Hindlimb muscle (tissue), 1 donor: ENCODE measurements at places on chromosomes 2 and 18.

DNA sequence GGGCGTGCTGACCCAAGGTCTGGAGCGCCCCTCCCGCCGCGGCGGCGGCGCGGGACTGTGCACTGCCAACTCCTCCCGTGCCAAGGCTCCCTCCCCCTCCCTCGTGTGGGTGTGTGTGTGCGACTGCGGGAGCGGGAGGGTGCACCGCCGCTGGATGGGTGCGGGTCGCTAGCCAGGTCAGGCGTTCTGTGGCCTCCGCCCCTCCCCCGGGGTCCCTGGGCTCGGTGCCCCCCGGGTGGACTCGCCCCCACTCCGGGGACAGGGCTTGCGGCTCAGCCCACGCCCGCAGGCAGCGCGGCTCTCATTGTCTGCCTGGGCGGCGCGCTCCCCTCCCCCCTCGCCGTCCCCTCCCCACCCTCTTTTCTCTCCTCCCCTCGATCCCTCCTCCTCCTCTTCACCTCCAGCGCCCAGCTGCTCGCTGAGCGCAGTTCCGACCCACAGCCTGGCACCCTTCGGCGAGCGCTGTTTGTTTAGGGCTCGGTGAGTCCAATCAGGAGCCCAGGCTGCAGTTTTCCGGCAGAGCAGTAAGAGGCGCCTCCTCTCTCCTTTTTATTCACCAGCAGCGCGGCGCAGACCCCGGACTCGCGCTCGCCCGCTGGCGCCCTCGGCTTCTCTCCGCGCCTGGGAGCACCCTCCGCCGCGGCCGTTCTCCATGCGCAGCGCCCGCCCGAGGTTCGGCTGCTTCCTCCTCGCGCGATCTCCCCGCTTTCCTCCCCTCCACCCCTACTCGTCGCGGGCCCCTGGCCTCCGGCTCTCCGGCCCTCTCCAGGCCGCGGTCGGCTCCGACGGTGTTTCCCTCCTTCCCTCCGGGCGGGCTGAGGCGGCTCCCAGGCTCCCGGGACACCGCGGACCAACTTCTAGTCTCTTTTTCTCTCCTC, at the start of gene GATA6:
Gene GATA6 (plus strand): TSS at position 579 of the 878 bp plus-strand sequence. CDS start 1,556 bp downstream, outside the sequence.
- DNase-seq: peak; percentile 75

- no peak for DNase-seq
Measured at GRCh38 chr18:23302851-23303527, 150.1 kb upstream of the RIOK3 start.

- DNase-seq: peak; percentile 31
Measured at GRCh38 chr2:173749315-173749714, 215.9 kb downstream of the SP3 start.

DNA sequence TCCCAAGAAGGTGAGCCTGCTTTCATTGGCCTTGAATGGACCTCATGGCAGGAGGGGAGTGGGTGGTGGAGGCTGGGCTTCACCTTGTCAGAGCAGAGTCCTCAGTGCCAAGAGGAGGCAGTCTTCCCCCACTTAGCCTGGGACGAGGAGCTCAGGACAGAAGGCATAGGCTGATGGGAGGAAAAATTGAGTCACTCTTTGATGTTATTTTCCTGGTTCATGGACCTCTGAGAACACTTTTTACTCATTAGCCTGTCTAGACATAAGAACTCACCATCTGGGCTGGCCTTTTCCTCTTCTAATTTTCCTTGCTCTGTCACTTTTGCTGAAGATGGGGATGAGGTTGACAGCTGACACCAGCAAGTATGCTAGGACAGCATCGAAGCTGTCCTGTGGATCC, 225.7 kb upstream of the TNP1 start:
- no peak for DNase-seq

DNA sequence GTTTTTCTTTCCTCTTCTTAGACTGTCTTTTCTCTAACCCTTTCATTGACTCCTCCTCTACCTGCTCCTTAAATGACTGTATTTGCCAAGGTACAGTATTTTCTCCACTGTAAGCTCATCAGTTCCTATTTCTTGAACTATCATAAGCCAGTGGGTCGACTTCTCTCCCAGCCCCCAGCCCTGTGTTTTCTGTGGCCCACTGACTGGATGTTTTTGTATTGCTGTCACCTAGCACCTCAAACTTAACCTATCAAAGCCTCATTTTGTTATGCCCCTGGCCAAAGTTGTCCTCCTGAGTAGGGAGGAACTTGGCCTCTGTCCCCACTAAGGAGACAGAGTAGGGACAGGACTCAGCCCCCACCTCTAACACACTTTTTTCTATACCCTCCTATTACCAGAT, 65.4 kb upstream of the CABLES1 start:
- DNase-seq: no peak

DNA sequence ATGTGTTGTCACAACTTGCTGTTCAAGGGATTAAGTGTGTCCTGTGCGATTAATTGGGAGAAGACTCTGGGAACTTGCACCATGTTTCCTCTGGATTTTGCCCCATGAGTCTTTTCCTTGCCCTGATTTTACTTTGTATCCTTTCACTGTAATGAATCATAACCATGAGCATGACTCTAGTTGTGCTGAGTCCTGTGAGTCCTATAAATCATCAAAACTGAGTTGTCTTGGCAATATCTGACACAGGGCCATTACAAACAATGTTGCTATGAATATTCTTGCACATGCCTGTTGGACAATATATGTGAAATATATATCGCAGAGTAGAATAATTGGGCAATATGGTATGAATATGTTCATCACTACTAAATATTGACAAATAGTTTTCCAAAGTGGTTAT, 56.5 kb upstream of the COL5A2 start:
- no peak for DNase-seq

- no peak for DNase-seq
Measured at GRCh38 chr2:143934626-143935481, 585.1 kb downstream of the ZEB2 start.

DNA sequence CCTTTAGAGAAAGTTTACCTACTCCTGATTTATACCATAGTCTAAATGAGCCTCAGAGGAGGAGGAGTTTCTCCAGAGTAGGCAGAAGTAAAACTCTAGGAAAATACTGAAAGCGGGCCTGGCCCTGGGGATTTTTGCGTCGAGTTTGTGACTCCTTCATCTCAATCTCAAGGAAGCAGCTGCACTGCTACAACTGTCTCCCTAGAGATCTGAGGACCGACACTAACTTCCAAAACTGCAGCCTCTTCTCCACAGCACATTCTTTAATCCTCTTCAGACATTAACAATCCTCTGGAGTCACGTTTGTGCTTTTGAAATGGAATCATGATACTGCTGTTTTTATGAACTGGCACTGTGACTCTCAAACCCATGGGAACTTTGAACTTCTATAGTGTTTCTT, 281.4 kb downstream of the KCNS3 start:
- DNase-seq: no peak

DNA sequence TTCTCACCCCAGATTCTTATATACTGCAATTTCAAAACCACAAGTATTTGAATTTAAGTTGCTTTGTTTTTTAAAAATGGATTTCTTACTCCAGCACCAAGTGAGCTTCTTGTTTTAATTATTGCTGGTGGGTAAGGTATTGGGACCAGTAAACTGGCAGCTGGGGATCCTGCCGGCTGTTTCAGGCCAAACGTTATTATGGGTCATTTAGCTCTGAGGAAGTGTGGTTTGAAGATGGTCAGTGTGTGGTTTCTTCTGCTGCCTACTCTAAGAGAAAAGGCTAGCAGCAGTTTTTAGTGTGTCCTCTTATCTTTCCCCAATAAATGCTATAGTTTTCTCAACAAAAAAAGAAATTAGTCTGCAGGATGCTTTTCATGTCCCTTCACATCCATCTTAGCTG, 30.6 kb downstream of the CFAP221 start:
- DNase-seq: no peak

- DNase-seq: no peak
Measured at GRCh38 chr2:162030363-162031190, 43.4 kb downstream of the DPP4 start.

DNA sequence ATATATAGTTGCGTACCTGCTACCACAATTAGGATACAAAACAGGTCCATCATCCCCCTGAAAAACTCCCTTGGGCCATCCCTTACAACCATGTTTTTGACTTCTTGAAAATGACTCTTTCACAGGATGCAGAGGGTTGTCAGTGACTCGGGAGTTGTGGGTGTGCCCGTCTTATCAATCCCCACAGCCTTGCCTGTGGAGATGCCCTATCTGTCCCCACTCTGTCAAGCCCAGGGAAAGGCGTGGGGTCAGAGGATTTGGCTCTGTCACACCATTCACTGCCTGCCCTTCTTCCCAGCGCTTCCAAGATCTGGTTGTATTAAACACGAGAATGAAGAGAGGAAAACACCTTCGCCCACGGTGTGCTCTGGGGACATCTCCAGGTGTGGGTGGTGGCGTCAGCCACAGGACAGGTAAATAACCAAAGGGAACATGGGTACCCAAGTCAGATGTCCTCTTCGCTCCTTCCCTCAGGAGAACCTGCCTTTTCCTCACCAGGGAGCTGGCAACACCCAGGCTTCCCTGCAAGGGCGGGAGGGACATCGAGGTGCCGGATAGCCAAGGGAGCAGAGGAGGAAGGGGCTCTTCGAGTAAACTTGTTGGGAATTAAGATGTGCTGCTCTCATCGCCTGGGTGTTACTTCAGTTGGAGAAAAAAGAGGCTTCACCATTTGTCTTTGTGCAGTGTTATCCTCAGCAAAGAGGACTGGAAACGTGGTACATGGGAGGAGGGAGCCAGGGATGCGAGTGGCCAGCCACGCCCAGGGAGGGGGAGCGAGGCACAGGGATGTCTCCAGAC, 100.3 kb downstream of the B3GNT2 start:
- no peak for DNase-seq

DNA sequence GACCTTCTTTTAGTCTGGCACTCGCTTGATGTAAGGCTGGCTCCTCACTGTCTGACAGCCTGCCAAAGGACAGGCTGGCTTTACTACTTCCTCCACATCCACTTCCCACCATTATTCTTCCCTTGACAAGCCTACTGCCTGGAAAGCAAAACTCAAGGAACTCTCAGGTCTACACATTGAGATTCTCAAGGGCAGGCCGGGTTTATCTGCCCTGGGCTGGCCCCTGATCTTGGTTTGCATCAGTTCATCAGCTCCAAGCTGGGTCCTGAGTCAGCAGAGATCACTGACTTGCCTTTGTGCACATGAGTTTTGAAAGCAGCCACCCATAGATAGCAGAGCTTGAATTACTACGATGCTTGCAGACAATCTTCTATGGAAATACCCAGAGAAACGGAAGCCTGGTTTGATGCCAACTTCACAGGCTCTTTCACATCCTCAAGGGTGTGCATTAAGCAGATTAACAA, 53.9 kb downstream of the KCTD18 start:
- DNase-seq: no peak

GRCh38 chr18:76502551-76502950, 7.5 kb upstream of the ZNF516 start:
- no peak for DNase-seq
